Occipital lobe (tissue), 3 donors: ENCODE measurements at places on chromosomes 6 and 20.

DNA sequence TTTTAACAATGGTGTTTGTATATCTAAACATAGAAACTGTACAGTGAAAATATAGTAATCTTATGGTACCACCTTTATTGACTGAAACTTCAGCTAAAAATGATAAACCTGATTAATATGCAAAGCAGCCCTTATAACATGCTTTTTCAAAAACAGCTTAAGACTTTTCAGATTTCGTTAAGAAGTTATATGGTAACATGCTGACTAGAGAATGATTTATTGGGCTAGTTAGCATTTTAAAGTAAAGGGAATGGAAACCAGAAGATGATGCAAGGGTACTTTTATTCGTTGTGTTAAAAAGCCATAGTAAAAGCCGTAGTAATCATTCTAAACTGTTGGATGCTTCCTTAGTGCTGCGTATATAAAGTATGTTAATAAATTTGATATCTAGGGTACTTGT, 50.5 kb downstream of the CBFA2T2 start:
- no peak for DNase-seq

- no peak for DNase-seq
Observed at GRCh38 chr6:29490552-29490951, 2.8 kb upstream of the MAS1L start.

GRCh38 chr6:150813993-150814359, 51.5 kb upstream of the MTHFD1L start:
- DNase-seq: no peak

DNA sequence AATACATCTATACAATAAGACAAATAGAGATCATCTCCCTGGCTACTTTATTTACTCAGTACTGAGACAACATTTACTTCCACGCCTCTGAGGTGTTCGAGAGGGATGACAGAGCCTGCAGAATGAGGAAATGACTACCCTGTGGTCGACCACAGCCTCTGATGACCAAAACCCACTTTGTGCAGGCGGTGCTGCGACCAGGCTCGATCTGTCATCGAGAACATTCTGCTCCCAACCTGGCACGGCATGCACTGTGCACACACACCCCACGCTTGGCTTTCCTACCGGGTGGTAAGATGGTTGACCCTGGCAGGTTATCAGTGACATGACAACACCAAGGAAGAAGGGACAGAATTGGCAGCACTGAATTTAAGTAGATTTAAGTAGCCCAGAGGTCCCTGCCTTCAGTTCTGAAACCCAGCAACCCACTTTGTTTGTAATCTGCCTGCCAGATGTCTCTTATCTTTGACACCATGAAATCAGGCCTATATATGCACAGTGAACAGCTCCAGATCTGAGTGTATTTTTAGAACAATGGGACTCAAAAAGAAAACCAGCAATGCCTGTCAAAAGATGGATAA, 42.6 kb downstream of the TTI1 start:
- no peak for DNase-seq

- no peak for DNase-seq
Observed at GRCh38 chr6:43671011-43671800, 16.4 kb downstream of the MRPS18A start.

GRCh38 chr6:151493161-151493803, 535 bp upstream of the CCDC170 start:
- DNase-seq: peak; percentile 25

DNA sequence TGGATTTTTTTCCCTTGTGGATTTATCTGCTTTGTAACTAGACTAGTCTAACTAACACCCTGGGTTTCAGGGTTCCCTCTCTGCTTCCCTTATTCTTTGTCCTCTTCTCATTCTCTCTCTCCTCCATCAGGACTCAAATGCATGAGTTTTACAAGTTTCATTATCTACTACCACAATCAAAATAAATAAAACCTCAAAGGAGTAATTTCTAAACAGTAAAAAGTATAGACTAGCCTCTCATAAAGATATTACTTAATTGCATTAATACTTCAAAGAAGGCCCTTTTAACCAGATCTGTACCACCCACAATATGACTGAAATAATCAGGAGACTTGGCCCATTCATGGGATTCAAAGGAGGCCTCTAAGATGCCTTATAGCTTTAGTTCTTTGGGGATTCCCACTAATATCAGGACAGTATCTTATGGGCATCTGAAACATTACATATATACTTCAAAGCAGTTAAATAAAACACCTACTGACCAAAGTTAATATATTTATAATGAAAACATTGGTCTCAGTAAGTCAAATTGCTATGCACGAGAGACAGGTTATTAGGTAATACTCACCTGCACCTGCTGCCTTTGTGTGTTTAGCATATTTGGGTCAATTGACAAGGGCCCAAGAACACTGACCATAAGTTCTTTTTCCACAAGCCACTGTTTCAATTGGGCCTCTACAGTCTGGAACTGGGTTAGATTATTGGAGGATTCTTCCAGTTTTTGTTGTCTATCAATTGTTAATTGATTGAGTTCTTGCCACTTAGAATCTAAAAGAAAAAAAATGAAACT, 85.7 kb downstream of the DST start:
- no peak for DNase-seq

DNA sequence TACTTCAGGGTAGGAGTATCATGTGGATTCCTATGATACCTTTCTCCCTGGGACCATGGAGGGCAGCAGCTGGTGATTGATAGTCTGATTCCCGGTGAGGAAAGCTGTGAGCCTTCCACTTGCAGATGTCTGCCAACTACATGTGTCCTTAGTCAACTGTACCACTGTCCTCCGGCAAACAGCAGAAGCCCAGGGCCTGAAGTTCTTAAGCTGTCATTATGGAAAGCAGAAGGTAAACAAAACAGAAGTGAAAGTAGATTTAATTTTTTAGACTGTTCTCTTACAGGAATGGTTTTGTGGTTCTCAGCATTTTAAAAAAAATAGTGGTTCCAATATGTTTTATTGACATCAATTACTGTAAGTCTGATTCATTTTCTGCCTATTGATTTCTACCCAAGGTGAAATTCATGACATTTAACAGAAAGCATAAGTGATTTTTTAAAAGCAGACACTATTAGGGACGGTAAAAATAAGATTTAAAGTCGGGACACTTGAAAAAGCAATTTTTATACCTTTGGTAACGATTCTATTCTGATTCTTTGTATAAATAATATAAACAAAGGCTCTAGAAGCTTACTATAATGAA, 36.6 kb downstream of the PTPN1 start:
- no peak for DNase-seq

DNA sequence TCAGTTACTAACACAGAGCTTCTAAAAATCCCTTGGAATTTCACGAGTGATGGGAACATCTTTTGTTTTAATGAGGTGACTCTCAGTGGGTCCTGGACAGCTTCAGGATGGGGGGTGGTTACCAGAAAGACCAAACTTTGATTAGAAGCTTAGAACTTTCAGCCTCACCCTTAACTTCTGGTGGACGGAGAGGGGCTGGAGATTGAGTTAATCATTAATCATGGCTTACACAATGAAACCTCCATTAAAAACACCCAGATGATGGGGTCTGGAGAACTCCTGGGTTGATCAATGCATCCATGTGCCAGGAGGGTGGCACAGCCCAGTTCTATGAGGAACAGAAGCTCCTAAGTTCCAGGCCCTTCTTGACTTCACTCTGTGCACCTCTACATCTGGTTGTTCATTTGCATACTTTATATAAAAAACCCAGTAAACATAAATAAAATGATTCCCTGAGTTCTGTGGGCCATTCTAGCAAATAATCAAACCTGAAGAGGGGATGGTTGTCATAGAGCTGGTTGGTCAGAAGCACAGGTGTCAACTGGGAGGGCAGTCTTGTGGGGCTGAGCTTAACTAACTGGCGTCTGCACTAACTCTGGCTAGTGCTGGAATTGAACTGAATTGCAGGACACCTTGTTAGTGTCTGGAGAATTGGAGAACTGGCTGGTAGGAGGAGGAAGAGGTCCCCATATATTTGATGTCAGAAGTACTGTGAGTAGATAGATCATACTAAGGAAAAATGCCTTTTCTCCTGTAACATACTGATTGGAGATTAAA, 10.3 kb downstream of the RMND1 start:
- DNase-seq: no peak

DNA sequence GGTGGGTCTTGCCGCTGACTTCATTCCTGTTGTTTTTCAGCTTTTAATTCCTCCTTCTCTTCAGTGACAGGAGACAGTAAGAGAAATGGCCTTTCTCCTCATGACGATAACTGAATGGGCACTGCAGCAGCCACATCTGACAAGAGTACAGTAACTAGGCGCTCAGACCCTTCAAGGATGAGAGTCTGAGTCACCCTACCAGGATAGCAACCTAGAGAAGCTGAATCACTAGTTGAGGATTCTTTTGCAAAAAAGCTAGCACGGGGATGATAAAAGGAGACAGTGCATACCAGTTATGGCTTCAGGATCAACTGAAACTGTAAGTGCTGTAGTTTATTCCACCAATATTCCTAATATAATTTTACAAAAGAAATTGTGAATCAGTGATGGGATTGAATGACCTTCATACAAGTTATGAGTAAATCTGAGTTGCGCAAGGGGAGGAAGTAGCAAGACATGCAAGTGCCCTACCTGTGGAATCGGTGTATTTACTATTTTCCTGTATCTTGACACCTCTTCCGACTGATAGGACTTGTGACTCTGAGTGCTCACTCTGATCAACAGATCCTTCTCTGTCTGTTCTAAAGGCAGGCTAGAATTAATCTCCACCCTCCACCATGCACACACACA, 161.8 kb upstream of the GRIK2 start:
- DNase-seq: no peak

- DNase-seq: no peak
Observed at GRCh38 chr20:3067139-3068014, 4.0 kb upstream of the OXT start.

GRCh38 chr6:108904741-108905140, 56.5 kb downstream of the ARMC2 start:
- no peak for DNase-seq

DNA sequence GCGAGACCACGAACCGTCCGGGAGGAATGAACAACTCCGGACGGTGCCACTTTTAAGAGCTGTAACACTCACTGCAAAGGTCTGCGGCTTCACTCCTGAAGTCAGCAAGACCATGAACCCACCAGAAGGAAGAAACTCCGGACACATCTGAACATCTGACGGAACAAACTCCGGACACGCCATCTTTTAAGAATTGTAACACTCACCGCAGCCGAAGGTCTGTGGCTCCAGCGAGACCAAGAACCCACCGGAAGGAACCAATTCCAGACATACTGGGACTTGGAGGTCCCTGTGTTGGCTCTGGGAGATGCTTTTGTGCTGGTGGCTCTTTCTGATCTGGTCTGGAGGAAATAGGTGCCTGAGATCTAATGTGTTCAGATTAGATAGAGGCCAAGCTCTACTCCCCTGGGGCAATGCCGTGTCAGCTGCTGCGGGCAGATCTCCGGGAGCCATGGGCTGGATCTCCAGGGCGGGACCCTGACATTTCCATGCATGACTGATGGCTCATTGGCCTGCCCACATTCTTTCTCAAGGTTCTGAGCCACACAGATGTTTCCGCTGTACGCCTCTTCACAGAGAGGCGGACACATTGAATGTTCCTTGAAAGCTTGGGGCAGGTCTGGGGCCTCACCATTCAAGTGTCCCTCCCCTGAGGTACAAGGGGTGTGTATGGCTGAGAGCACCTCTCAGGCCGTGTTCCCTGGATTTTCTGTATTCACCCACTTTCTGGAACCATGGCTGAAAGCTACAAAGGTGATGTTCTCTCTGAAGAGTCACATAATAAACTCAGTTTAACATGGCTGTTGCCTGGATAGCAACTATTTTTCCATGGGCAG, 29.3 kb downstream of the GMPR start:
- DNase-seq: no peak

DNA sequence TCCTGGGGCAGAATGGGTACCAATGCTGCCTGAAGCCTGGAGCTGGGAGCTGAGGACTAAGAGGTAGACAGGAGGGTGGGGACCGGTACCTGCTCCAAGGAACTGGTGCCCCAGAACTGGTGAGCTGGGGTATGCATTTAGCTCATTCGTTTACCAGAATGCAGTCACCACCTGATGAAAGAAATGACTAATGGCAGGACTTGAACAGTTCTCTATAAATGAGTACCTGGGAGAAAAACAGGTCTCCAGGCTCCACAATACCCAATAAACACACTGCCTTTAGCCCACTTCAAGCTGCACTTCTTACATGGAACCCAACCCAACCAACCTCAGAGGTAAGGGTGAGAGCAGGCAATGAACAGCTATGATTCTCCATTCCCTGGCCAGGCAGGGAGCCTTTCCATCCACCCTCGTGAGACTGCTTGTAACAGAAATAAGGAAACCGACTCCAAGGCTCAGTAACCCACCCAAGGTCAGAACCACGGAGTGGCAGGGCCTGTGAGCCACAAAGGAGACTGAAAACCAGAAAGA, 15.4 kb downstream of the FKBP1A start:
- no peak for DNase-seq

DNA sequence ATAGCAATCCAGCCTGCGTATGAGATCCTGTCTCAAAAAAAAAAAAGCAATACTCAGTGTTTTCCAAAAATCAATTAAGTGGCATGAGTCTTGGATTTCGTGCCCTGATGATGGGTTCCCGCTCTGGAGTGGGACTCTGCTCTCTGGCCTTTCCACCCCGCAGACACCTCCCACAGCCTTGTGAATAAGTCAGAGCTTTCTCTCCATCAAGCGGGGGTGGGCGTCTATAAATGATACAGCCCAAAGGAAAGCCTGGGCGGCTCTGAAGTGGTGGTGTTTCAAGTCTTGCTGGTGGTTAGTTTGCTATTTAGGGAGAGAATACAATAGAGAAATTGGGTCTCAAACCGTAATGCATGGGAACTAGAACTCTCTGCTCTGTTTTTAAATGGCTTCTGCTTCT, 52.5 kb upstream of the TAGAP start:
- DNase-seq: no peak

- no peak for DNase-seq
Observed at GRCh38 chr6:83756565-83756964, 47.7 kb upstream of the SNAP91 start.

GRCh38 chr6:44005507-44005903, 121.7 kb downstream of the MRPL14 start:
- DNase-seq: no peak

- DNase-seq: no peak
Observed at GRCh38 chr6:32224696-32225095, 829 bp upstream of the NOTCH4 start.

GRCh38 chr20:4607287-4607713, 114.4 kb upstream of the PRND start:
- no peak for DNase-seq

- DNase-seq: no peak
Observed at GRCh38 chr20:15703171-15703911, 869.9 kb downstream of the KIF16B start.

GRCh38 chr6:15362274-15363160, 116.6 kb downstream of the JARID2 start:
- DNase-seq: no peak

- no peak for DNase-seq
Observed at GRCh38 chr20:49712118-49712517, 1.6 kb downstream of the B4GALT5 start.

- no peak for DNase-seq
Observed at GRCh38 chr6:5936140-5936539, 70.6 kb downstream of the NRN1 start.

- DNase-seq: no peak
Observed at GRCh38 chr6:168226061-168226752, 93.4 kb downstream of the DACT2 start.

GRCh38 chr20:23667666-23668065, 21.2 kb downstream of the CST4 start:
- no peak for DNase-seq
